T-helper 2 cell (primary cell): ENCODE measurements at places on chromosomes 3 and 15.

DNA sequence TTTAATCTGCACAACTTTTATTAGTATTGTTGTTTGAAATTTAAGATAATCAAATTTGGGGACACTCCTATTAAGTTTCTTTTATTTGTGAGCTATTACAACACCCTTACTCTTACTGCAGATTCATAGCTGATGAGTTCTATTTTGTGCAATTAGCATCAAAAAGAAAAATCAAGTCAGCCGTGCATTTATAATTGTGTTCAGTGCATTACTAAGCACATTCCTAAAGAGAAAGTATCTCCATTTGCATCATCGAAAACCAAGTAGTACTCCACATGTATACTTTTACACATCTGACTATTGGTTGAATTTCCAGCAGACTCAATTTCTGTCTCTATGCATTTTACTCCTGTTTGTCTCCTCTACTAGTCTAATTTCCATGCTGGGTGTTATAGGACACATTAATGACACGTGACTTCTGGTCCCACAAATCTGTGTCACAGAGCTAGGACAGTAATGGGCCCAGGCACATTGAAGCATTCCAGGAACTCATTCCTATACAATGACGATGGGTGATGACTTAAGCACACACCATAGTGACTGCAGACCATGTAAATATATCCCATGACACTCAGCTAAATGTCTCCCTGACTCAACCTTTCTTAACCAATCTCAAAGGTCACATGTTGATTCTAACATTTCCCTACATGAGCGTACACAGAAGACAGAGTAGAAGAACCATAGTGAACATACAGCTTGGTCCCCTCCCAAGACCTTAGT is 477.5 kb downstream of the LPP start:
- no peak for DNase-seq

GRCh38 chr3:173870976-173871375 is 473.4 kb downstream of the NLGN1 start:
- no peak for DNase-seq

GRCh38 chr3:186638259-186638658 is 1.9 kb upstream of the FETUB start:
- no peak for DNase-seq

DNA sequence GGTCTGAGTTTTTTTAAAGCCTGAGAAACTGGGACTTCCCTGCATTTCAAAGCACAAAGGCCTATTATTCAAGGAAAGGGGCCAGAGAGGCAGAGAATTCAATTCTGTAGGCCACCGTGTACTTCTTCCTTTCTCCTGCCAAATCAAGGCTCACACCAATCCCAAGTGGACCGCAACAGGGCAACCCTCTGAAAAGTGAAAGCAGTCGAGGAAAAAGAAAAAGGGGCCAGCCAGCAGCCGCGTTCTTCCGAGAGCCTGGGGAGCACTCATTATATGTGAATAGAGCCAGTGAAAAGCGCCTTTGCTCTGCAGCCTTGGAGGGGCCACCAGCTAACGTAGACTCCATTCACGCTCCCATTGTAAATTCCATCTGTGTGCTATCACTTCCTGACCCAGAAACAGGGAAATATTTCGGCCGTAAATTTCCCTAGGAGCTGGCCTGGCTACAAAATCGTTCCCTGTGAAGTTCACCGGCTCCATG is 45.9 kb upstream of the THUMPD3 start:
- DNase-seq, result no peak

DNA sequence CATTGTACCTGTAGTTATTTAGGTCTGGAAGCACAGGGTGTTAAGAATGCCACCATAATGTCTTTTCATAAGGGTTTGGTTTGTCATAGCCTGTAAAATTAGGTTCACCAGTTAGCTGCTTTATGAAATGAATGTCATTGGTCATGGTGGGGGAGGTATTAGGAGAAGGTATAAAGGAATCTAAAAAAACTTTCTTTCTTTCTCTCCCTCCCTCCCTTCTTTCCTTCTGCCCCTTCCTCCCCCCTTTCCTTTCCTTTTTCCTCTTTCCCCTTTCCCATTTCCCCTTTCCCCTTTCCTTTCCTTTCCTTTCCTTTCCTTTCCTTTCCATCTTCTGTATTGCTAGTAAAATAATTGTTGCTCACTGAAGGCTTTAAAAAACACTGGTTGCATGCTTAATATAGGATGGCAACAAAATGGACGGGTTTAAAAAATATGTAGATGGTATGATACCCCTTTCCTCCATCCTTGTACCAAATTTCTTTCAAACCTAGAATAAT is 9.6 kb downstream of the ATP2C1 start:
- DNase-seq, result no peak

- no peak for DNase-seq
Observed at GRCh38 chr15:57345584-57345983, 30.7 kb upstream of the CGNL1 start.

DNA sequence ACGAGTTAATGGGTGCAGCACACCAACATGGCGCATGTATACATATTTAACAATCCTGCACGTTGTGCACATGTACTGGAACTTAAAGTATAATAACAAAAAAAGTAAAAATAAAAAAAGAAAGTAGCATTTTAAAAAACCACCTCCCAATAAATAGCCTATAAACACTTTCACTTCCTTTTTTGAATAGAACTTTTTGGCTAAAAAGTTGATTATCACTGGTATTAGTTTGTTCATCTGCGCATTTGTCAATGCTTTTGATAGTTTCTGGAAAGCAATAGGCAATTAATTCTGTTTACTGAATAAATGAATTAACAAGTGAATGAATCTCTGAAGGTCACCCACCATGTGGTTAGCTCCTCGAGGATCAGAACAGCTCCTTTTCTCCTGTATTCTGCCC is 179.9 kb downstream of the SLC9A9 start:
- DNase-seq, result no peak

- DNase-seq, result no peak
Observed at GRCh38 chr3:160686955-160687535, 10.1 kb downstream of the ARL14 start.

- DNase-seq, result no peak
Observed at GRCh38 chr3:96706509-96706908, 107.9 kb upstream of the EPHA6 start.

- no peak for DNase-seq
Observed at GRCh38 chr3:5197022-5197421, 9.5 kb downstream of the EDEM1 start.

GRCh38 chr3:196995027-196995426 is 26.4 kb upstream of the PIGZ start:
- DNase-seq, result no peak

DNA sequence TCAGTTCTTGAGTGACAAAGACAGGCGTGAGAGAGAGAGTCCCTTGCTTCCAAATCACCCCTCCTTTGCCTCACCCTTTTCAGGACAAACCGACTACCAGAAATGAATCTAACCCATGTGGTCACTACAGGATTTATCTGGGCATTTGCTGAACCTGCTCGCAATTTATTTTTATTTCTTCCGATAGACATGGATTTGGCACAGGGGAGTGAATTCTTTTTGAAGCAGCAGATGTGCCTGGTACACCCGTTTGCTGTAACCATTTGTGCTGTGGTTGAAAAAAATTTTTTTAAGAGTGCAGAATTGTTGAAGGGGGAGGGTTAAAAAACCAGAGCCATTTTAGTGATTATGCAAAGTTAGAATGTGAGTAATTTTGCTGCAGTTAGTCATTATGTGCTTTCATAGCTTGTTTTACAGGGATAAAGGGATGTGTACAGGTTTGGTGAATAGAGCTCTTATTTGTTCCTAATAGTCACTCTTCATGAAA is 442.0 kb downstream of the LPP start:
- no peak for DNase-seq

- DNase-seq, result no peak
Observed at GRCh38 chr15:33839540-33839939, 128.8 kb upstream of the CHRM5 start.

- no peak for DNase-seq
Observed at GRCh38 chr3:8187996-8188395, 313.6 kb upstream of the LMCD1 start.

DNA sequence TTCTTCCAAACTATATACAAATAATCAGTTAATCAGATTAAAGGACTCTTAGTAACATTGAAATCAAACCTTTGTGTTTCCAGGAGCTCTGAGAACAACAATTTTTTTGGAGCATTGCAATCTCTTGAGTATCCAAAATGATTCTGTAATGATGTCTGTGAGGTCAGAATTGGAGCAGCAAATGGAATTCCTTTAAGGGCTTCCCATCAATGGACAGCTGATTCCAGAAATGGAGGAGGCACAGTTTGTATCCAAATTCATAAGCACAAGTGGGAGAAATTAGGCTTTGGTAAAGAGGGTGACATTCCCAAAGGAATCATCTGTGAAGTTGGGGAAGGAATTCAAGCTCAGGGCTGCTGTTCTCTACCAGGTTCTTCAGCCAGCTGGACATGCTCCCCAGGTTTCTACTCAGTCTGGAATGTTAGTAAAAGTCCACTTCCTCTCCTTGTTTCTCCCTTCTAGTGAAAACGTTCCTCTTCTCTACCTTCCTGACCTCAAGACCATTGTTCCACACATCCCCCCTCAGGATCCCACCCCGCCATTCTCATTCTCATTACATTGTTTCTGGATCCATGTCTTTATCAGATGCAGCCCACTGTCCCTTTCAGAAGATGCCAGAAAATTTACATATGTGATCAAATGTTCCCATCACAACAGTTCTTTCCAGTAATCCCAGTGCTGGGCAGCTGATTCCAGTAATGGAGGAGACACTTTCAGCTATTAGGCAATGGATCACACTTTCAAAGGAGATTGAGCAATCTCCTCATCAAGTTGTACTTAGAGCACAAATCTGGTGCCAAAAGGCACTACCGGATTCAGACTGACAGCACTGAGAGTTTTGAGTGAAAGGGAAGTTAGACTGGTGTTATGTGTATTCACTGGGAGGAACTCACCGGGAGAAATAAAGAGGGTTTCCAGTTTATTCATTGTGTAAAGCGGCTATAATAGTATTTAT is 391.3 kb upstream of the TPRG1 start:
- DNase-seq, result no peak

- no peak for DNase-seq
Observed at GRCh38 chr15:57624730-57625129, 33.0 kb downstream of the MYZAP start.

GRCh38 chr3:100317912-100318311 is 16.6 kb upstream of the NIT2 start:
- no peak for DNase-seq

GRCh38 chr15:40357723-40358470 is at the start of gene DISP2:
Gene DISP2 (plus strand): TSS chr15:40358219. CDS start chr15:40358322, 103 bp downstream.
- peak; percentile 84 for DNase-seq

- no peak for DNase-seq
Observed at GRCh38 chr15:34582461-34583371, 735 bp downstream of the GOLGA8B start.

DNA sequence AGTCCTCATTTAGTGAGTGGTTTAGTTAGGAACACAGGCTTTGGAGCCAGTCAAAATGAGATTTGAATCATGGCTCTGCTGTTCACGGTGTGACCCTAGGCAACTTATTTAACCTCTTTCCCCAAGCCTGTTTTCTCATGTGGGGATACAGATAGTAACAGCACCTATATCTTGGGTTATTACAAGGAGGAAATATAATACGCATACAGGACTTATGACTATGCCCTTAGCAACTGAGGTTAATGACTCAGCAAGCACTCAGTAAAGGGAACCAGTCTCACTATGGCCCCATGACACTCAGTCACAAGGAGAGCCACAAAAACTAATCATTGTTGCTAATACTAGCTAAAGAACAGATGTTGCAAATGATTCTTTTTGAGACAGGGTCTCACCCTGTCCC is 45.9 kb downstream of the SUMF1 start:
- no peak for DNase-seq

GRCh38 chr3:149271669-149272068 is 50.0 kb upstream of the CP start:
- no peak for DNase-seq

GRCh38 chr3:56758539-56758981 is 43.2 kb downstream of the ARHGEF3 start:
- DNase-seq, result no peak

GRCh38 chr3:23320586-23321570 is 117.8 kb downstream of the UBE2E2 start:
- DNase-seq, result no peak

- no peak for DNase-seq
Observed at GRCh38 chr3:30766522-30766921, 127.9 kb downstream of the GADL1 start.

- no peak for DNase-seq
Observed at GRCh38 chr3:151724576-151725562, 8.9 kb upstream of the AADACL2 start.

- no peak for DNase-seq
Observed at GRCh38 chr3:42090973-42091731, at the start of gene TRAK1. Gene TRAK1 (plus strand): TSS chr3:42091357. CDS start chr3:42091470, 113 bp downstream.

DNA sequence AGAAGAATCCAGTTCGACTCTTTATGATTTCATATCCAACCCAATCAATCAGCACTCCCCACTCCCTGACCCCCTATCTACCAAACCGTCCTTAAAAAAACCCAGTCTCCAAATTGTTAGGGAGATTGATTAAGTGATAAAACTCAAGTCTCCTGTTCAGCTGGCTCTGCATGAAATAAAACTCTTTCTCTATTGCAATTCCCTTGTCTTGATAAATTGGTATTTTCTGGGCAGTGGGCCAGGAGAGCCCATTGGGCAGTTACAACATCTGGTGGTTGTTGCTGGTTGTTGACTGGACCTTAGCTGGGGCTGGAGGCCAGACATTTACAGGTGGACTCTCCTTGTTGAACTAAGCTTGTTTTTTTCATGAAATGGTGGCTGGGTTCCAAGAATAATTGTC is 642.3 kb downstream of the ROBO2 start:
- no peak for DNase-seq

GRCh38 chr15:67335534-67336222 is 81.1 kb downstream of the IQCH start:
- DNase-seq, result no peak

GRCh38 chr15:92806763-92807162 is 93.4 kb upstream of the CHD2 start:
- no peak for DNase-seq

GRCh38 chr15:60989696-60990095 is 239.4 kb downstream of the RORA start:
- DNase-seq, result no peak

GRCh38 chr3:106675451-106675850 is 701.8 kb upstream of the CCDC54 start:
- DNase-seq, result no peak

DNA sequence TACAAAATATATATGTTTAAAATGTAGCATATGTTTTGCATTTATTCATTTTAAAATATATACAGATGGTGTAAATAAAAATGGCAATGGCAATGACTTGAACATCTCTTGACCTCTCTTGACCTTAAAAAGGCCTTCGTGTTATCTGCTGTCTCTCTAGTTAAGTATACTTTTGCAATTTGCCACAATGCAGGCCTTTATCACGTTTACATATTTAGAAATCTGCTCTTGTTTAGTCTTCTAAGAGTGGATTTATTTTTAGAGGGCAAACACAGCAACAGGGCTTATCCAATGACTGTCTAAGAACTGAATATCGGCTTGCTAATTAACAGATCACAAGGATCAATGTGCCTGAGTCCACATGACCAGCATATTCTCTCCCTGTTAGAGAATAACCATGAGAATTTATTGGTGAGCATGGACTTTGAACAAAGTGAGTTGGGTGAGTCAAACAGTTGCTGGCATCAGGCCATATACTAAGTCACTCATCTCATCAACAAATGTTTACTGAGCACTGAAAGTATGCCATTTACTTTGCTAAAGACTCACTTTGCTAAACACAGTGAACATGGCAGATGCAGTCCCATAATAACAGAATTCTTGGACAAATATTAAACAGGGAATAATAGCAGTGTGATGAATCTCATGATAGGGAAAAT is 48.2 kb downstream of the MDFIC2 start:
- DNase-seq, result no peak
